ENCODE measurements at places on chromosomes 2 and 18.

- DNase-seq, result no peak
Observed at GRCh38 chr2:43851011-43851980, 12.5 kb downstream of the ABCG8 start.

- DNase-seq, result no peak
Observed at GRCh38 chr2:68214381-68214780, 38.0 kb downstream of the PPP3R1 start.

DNA sequence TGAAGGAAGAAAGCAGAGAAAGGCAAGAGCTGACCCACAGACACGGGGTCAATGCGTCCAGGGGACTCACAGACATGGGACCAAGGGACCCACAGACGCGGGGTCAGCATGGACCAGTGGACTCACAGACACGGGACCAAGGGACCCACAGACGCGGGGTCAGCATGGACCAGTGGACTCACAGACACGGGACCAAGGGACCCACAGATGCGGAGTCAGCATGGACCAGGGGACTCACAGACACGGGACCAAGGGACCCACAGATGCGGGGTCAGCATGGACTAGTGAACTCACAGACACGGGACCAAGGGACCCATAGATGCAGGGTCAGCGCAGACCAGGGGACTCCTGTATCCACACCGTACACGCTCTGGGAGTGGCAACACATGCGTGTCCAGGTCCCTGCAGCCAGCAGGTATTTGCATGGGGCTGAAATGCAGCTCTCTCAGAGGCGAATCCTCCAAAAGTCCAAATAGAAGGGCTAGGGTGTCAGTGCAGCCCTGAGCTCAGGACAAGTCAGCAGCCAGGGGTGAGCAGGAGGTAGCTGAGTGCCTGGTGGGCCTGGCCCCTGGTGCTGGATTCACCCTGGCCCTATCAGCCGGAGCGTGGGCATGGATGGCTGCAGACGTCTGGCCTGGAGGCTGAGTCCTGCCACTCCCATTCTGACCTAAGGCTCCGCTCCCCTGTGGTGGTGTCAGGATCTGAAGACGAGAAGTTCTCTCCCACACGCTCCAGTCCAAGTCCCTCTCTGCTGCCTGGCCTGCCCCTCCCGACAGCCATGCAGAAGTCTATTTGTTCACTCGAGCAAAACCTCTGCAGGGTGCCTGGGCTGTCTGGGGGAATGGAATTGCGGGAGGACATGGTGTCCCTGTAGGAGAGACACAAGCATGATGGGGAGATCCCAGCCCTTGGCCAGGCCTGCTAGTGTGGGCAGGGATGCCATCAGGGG is 28.5 kb downstream of the TMEM18 start:
- DNase-seq, result no peak

GRCh38 chr2:71069376-71069775 is 928 bp downstream of the NAGK start:
- peak; percentile 72 for DNase-seq

DNA sequence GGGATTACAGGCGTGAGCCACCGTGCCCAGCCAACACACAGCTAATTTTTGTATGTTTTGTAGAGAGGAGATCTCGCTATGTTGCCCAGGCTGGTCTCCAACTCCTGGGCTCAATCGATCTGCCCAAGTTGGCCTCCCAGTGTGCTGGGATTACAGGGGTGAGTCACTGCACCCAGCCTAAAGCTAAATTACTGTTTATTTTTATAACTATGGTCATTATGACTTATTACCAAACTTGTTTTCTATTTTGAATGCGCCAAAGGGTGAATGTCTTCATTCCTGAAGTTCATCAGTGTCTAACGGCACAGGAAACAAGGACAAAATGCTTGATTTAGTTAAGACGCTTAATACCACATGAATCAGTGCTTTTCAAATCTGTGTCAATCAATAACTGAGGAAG is 38.9 kb upstream of the GREB1L start:
- peak; percentile 45 for DNase-seq

- DNase-seq, result no peak
Observed at GRCh38 chr2:98604547-98604946, 3.8 kb downstream of the COA5 start.

DNA sequence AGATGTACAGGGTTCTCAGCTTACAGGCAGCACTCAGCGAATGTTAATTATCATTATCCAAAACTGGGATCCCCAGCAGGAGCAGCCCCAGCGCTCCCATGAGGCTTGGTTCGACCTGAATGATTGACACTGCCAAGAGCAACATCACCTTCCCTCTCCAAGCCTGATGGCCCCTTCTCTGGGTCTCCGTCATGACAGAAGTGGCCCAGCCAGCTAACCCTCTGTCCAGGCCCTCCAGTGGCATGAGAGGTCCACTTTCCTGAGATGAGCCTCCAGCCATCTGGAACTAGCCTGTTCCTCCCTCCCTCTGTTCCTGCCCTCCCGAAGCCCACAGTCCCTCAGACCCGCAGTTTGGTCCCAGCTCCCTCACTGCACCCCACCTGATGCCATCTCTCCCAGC is 97.0 kb upstream of the RAB6C start:
- no peak for DNase-seq

GRCh38 chr18:24725644-24726415 is 265.4 kb downstream of the HRH4 start:
- no peak for DNase-seq

- no peak for DNase-seq
Observed at GRCh38 chr2:216002101-216002678, 11.2 kb downstream of the MREG start.
